Amniotic stem cell (primary cell): ENCODE measurements at places on chromosomes 13 and 19.

DNA sequence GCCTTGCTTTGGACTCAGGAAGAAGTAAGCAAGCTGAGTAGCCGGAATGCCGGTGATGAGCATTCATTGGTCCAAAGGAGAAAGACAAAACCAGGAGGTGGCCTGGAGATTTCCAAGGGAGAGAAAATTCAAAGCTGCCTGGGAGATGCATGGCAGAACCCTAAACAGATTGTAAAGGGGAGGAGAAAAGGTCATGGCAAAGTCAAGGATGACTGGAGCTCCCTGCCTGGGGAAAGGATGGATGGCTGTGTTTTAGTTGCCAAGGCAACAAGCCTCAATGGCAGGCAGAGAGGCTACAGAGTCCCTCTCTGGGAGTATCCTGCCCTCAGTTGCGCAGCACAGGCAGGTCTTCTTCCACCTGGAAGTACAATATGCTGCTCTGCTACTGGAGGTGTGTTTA, 134.0 kb downstream of the ENOX1 start:
- DNase-seq = no peak

DNA sequence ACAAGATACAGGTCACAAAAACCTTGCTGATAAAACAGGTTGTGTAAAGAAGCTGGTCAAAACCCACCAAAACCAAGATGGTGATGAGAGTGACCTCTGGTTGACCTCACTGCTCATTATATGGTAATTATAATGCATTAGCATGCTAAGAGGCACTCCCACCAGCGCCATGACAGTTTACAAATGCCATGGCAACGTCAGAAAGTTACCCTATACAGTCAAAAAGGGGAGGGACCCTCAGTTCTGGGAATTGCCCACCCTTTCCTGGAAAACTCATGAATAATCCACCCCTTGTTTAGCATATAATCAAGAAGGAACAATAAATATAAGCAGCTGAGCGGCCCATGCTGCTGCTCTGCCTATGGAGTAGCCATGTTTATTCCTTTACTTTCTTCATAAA, 434.1 kb downstream of the ZNF536 start:
- DNase-seq = no peak

GRCh38 chr13:48954081-48954480, 21.6 kb upstream of the FNDC3A start:
- no peak for DNase-seq

DNA sequence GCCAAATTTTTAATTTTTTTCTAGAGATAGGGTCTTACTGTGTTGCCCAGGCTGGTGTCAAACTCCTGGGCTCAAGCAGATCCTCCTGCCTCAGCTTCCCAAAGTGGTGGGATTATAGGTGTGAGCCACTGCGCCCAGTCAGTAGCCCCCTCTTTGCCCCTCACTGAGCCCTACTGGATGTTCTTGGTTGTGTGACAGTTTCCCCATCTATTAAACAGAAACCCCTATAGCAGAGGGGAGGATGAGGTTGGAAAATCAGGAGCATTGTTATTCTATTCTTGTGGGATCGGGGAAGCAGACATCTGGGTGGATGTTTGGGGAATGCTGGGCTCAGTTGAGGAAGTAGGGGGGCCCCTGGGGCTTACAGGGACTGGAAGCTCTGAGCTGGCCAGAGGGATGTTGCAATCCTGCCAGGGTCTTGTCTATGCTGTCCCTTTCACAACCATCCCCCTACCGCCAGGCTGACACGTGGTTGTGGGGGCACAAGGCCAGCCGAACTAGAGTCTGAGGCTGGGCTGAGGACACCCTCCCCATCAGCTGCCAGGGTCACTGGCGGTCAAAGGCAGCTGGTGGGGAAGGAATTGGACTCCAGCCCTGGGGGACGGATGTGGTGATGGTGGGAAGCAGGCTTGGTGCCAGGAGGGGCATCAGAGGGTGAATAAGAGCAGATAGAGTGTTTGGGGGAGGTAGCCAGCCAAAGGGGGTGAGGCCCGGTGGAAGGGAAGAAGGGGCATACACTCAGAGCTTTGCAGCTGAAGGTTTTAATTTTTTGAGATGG, 10.9 kb downstream of the APOC1 start:
- DNase-seq = no peak

- DNase-seq = no peak
These were observed 51.3 kb downstream of the TEX29 start for GRCh38 chr13:111371720-111372119.
